Stimulated activated CD8-positive, alpha-beta memory T cell treated with anti-CD3 and anti-CD28 coated beads, Interleukin-2, amount 100 ng/mL, for 1 hour (primary cell): ENCODE measurements at places on chromosomes 3 and 15.

DNA sequence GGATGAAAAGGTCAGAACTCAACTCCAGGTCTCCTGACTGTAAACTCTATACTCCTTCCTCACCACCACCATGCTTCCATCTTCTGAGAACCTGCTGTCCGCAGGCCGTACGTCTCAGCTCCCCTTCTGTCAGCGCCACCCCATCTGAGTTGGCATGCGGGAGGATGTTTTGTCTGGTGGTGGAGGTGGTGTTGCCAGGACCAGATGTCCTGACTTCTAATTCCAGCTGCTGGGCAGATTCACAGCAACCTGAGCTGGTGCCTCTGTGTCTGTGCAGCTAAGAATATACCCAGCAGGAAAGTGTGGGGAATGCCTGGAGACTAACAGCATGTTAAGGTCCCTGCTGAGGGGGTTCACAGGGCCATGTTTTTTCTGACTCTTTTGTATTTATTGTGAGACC lies 23.2 kb downstream of the PLA1A start:
- no peak for DNase-seq

DNA sequence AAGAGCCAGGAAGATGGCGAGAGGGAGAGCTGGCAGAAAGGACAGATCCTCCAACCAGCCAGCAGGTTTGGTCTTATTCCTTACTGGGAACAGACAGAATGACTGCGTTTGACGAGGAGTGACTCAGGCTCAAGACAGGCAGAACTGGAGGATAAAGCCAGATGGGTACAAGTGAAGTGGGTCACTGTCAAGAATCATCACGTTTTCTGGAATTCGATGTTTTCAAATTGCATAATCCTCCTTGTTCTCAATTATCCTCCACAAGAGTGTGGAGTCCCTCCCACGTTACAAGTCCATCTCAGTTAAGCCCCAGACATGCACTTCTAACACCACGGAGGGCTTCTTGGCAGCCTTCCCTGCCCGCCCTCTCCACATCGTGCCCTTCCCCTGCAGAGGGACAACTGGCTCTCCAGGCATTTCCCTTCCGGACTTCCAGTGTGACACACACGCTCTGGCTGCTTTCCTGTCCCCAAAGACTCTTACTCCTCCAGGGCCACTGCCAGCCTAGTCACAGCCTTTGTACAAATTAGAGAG lies 183.1 kb downstream of the CHST2 start:
- DNase-seq, result no peak

GRCh38 chr3:178603735-178604134 lies 67.5 kb downstream of the KCNMB2 start:
- DNase-seq, result no peak

DNA sequence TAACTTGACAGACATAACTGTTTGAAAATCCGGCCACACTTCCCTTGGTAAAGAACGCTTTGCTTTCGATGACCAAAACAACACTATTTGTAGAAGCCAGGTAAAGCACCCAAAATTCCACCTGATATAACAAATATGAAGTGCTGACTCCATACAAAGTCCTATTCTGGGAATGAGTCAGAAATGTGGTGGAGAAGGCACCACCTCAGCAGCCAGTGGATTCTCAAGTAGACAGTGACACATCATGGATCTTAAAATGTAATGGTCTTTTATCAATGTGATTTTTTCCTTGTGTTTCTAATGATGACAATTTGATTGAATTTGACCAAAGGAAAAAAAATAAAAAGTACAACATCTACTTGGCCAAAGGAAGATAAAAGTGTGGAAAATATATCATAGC lies 135.0 kb upstream of the WNT5A start:
- DNase-seq, result no peak

- DNase-seq, result no peak
Measured at GRCh38 chr15:48940508-48940907, 23.2 kb downstream of the SHC4 start.

DNA sequence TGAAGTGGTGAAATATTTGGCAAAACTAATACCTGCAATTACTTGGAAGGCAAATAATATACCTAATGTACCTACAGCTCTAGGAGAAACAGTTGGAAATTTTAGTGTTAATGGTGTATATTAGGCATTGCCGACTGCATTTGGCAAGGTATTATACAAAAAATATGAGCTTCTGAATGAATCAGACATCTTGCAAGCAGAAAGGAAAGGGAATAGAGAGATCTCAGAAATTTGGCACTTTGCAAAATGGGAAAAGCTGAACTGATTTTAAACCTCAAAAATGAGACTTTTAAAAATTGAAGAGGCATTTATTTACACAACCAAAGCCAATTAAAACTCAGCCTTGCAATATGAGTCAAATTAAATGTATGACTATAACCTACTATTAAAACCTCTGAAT lies 40.2 kb upstream of the C15orf61 start:
- no peak for DNase-seq

GRCh38 chr3:177340243-177340830 lies 143.1 kb upstream of the TBL1XR1 start:
- no peak for DNase-seq
